ENCODE measurements at places on chromosomes 5 and 9.

DNA sequence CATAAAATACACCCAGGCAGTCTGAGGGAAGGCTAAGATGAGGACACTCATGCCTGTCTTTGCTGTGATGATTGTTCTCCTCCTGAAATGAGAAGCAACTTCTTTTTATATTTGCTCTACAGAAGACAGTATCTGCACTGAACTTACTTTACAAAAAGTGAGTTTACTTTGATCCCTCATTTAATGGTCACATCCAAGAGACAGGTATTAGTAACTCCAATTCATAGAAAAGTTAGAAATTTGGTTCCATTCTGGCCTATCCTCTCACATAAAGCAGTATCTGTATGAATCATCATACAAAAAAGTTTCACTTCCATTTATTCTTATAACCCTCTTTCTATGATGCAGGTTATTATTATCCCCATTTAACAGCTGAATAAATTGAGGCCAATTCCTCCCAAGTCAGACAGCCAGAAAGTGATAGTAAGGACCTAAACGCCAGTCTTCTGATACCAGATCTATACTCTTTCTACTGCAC, 15.2 kb downstream of the TSTD2 start:
- DNase-seq = no peak

DNA sequence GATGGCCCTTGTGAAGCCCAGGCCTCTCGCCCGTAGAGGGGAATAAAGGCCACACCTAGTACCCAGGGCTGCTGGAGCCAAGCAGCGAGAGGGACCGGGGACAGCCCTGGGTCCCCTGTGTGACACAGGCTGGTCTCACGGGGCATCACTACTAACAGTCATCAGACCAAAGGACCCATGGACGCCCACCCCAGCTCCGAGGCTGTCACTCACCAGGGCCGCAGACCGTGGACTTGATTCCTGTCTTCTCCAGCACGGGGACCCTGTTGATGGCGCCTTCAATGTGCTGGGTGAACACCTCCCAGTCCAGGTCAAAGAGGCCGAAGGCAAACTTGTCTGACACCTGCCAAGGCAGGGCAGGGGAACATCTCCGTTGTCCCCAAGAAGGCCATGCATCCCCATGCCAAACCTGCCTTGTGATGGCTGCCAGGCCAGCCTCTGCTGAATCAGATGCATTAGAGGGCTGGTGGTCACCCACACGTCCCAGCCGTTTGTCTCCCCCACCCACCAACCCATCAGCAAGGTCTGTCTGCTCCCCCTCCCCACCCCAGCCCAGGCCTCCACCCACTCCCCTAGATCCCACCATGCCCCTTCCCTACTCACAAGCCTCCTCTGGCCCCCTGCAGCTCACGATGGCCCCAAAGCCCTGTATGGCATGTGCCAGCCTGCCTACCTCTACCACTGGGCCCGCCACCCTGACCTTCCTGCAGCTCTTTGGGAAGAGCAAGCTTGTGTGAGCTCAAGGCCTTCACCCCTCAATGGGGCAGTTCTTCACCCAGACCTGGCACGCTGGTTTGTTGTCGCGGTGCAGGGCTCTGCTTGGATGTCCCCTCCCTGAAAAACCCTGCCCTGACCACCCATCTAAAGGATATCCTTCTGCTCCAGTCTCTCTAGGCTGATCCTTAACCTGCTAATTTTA, 20.8 kb downstream of the SARDH start:
- DNase-seq = no peak

- DNase-seq = peak; percentile 76
Observed at GRCh38 chr9:75918154-75918553, 27.7 kb downstream of the PCSK5 start.

DNA sequence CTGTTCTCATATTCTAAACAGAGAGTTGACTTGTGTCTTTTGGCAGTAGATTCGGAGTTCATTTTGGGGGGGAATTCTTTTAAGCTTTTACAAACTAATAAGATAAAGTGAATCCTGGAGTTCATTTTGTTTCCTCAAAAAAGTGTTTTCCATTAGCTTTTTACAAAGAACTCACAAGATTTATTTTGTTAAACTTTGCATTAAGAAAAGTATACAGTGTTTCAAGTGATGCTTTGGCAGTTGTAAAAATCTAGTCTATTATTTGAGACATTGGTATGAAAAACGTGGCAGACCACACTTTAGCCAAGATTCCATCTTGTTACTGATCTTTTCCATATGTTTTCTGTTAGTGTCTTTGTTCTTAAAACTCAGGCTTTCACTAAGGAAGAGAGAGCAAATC, 1.2 kb upstream of the OMD start:
- no peak for DNase-seq

DNA sequence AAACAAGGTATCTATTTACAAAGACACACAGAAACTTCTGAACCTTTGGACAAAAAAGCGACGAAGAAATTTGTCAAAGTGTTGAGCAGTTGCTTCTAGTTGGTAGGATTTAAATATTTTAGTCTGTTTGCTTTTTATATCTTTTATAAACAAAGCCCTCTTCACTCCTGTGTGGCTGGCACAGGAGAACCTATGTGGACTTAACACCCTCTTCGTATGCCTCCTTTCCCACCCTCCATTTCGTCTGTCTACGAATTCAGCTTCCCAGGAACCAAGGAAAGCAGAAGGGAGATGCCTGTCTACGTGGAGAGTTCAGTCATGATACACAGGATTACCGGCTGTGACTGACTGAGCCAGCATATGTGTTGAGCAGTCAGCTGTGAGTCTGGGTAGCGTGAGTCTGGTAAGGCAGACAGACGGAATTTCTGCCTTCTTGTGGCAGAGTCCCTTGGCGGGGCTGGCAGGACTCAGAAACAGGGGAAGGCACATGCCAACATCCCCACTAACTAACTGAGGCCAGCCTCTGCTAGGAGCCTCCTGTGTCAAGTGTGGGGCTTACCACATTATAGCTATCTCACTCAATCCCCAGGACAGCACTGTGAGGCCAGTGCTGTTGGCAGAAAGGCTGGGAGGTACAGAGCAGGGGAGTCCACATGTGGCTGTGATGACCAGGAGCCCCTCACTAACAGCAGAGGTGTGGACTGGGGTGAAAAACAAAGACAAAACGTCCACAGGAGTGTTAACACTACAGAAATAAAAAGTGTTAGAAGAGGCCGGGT, 13.9 kb upstream of the ZFP62 start:
- no peak for DNase-seq

Measured in HCT116 (cell line).